ENCODE measurements at places on chromosomes 11 and 22.

- DNase-seq, result no peak
These were observed 52.0 kb downstream of the KIRREL3 start for GRCh38 chr11:126948563-126948962.

DNA sequence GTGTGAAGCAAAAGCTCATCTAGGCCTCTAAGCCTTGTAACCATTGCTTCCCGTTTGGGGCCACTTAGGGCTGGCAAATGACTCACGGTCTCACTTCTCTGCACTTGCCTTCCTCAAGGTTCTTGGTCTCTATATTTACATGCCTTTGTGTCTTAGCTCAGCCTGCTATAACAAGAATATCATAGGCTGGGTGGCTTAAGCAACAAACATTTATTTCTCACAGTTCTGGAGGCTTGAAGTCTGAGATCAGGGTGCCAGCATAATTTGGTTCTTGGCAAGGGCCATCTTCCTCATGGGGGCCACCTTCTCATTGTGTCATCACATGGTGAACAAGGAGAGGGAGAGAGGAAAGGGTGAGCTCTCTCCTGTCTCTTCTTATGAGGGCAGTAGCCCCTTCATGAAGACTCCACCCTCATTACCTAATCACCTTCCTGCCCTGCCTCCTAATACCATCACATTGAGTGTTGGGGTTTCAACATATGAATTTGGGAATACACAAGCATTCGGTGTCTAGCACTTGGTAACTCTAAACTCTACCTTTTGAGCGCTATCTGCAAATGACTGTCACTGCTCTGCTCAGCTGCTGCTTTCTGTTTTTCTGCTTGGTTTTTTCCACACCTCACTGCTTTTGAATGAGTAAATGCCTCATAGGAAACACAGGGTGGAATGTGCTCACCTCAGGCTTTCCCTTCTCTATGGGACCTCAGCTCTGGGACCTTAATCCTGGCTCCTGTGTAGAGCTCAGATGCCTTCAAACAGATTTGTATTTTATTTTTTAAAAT, 16.2 kb upstream of the ME3 start:
- DNase-seq, result no peak

DNA sequence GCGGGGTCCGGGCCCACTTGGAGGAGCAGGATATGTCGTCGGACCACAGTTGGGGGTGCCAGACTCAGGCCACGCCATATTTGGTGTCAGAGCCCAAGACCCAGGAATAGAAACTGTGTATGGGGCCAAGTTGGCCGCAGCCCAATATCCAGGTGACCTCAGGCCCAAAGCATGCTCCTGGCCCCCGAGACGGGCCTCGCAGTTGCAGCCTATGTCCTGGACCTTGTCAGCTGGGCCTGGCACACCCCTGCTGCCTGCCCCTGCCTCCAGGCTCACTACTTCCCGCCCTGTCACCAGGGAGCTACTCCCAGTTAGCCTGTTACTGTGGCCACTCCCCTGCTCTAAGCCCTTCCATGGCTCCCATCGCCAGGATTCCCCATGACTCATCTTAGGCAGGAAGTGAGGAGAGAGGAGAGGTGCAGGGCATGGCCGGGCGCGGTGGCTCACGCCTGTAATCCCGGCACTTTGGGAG, 23.1 kb downstream of the A4GALT start:
- DNase-seq, result peak; percentile 85

- no peak for DNase-seq
These were observed 5.0 kb downstream of the HSPA8 start for GRCh38 chr11:123056835-123057491.

- no peak for DNase-seq
These were observed 88.1 kb upstream of the NARS2 start for GRCh38 chr11:78662811-78663210.

GRCh38 chr22:23527971-23528740, 51.9 kb downstream of the IGLL1 start:
- DNase-seq, result no peak

GRCh38 chr11:35160246-35160824, 21.4 kb downstream of the CD44 start:
- DNase-seq, result no peak

DNA sequence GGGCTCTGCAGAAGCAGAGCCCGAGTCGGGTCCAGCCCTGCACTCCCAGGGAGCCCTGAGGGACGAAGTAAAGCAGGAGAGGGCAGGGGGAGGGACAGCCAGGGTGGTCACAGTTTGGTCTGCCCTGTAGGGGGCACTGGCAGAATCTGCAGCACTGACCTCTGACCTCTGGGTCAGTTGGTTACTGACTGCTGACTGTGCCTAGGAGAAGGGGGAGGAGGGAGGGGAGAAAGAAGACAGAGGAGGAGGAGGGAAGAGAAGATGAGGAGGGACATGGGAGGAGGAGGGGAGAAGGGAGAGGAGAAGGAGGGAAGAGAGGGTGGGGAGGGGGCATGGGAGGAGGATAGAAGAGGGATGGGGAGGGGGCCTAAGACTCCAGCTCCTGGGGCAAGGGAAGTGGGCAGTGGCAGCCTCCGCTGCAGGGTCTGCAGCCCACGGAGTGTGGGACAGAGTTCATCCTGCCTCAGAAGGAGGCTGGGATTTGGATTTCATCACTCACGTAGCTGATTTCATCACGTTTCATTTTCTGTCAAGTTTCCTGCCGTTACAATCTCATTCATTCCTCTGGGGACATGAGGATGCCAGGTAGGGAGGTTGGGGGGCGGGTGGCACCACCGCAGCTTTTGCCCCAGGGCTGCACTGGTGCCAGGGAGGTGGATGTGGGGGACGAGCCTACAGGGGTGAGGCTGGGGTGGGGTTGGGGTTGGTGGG, 55.2 kb downstream of the FLRT1 start:
- no peak for DNase-seq

DNA sequence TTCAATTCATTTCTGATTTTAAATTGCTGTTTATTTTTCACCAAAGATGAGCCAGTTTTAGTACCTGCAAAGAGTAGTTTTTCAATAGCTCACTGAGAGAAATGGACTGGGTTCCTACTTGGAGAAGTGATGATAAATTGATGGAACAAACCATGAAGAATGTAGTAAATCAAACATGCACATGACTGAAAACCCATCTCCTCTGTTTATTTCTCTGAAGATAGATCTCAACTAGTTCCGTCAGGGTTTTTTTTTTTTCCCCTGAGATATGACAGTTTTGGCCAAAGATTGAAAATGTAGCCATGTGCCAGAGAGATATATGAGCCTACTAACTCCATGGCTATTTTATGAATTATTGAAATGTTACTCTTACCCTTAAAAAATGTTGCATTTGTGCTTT, 239.6 kb downstream of the DDX10 start:
- DNase-seq, result no peak

DNA sequence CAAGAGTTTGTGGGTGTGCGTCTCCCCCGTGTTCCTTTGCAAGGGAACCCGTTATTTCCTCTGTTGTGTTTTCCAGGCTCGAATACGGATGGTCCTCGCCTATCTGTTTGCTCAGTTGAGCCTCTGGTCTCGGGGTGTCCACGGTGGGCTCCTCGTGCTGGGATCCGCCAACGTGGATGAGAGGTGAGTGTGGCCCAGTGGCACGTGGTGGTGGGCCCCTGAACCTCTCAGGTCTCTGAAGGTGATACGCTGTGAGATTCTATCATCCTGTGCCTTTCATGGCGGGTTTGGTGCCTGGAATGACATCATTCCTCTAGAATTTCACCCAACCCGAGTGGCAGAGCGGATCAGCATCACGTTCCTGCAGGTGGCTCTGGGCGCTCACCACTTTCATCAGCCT, 32.5 kb downstream of the NADSYN1 start:
- no peak for DNase-seq

- no peak for DNase-seq
These were observed 98.9 kb upstream of the UBASH3B start for GRCh38 chr11:122556605-122557004.

DNA sequence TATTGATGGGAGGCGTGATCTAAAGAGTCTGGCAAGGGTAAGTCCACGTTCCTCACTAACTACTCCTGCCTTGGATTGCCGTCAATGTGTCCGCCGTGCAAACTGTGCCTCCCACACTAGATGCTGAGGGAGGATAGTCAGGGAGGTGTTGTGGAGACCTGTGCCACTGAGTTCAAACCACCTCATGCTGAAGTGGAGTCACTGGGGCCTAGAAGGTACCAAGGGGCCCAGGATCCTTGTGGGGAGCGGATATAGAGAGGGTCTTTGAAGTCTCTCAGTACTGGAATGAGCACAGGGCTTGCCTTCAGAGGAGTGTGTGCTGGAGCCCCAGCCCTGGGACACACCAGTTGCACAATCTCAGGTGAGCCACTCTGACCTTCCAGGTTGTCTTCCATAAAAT, 27.1 kb upstream of the TMPRSS4 start:
- DNase-seq, result no peak

- no peak for DNase-seq
These were observed 1.7 kb upstream of the CHRM1 start for GRCh38 chr11:62922653-62923431.

DNA sequence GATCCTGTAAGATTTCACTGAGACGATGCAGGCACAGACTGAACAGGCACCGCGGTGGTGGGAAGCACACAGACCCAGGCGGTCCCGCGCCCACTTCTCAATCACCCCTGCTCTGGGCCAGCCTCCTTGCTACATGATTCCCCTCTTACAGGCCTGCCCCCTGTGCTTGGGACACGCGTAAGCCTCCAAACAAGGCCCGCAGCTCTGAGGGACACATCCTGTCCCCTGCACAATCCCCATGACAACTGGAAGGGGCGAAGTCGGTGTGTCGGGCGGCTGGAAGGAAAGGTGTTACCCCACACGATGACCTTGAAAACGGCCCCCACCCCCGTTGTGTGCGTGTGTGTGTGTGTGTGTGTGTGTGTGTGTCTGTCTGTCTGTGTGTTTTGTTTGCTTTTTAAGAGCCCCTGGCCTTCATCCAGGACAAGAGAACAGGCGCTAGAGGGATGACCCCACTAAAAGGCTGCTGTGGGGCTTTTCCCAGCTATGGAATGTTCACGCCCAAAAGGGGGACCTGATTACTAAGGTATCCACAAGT, 13.1 kb downstream of the CELSR1 start:
- DNase-seq, result no peak

GRCh38 chr11:19559746-19560145, 152.9 kb upstream of the NAV2 start:
- no peak for DNase-seq

DNA sequence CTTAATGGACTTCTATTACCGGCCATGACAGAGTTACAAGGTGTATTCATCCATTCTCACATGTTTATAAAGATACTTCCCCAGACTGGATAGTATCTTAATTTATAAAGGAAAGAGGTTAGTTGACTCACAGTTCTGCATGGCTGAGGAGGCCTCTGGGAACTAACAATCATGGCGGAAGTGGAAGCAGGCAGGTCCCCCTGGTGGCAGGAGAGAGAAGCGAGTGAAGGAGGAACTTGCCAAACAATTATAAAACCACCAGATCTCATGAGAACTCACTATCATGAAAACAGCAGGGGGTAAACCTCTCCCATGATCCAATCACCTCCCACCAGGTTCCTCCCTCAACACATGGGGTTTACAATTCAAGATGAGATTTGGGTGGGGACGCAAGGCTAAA, 170.0 kb upstream of the PDGFD start:
- no peak for DNase-seq

GRCh38 chr11:116379185-116379828, 393.5 kb downstream of the BUD13 start:
- DNase-seq, result no peak

- DNase-seq, result no peak
These were observed 1217.6 kb downstream of the JRKL start for GRCh38 chr11:97607291-97608000.

DNA sequence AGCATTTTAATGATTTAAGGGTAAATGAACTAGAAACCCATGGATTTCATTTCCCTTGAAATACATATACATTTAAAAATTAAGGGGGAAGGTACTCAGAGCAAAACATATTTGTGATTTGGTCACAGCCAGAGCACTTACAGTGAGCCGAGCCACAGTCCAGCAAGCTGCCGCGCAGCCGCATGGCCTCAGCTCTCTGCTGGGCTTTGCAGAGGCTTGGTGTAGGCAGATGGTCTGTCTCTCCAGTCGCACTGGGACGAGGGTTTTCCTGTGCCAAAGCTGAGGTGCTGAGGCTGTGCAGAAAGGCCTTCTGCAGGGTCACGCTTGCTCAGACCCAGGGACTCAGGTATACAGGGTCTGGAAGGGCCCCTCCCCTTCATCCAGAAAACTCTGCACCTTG, 367.3 kb downstream of the OPCML start:
- no peak for DNase-seq

GRCh38 chr11:119755356-119756071, 26.5 kb upstream of the NECTIN1 start:
- DNase-seq, result no peak

- DNase-seq, result no peak
These were observed 51.5 kb upstream of the PPARA start for GRCh38 chr22:46098525-46099475.

GRCh38 chr22:30210235-30210909, 36.2 kb downstream of the LIF start:
- DNase-seq, result no peak

- no peak for DNase-seq
These were observed 1.0 kb upstream of the PLAAT2 start for GRCh38 chr11:63564056-63564774.

DNA sequence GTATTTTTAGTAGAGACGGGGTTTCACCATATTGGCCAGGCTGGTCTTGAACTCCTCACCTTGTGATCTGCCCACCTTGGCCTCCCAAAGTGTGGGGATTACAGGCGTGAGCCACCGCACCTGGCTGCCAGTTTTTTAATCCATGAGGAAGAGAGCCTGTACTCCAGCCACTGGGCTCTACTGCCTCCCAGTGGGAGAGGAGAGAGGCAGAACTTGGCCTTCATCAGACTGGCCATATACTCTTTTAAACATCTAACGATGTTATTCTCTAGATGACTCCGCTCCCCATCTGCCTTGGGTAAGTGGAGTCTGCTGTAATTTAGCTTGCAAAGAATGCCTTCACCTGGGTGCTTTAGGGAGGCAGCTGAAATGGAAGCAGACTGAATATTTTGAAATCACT, 34.6 kb downstream of the SLC6A5 start:
- no peak for DNase-seq

DNA sequence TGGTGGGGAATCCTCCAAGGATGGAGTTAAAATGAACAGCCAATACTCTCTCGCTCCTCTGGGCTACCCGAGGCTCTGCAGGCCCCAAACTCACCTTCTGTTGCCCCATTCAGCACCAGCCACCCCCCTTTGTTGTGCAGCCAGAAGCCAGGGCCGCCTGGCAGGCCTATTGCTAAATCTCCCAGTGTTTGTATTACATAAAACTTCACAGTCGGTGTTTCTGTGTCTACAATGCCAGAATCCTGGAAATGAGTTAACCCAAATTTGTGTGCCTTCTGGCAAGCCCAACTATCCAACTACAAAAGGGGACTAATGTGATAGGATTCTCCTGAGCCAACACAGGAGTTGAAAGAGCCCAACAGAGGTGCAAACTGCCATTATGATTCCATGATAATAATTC, 9.3 kb downstream of the KCNJ5 start:
- no peak for DNase-seq

GRCh38 chr11:98600786-98601773, 419.7 kb upstream of the CNTN5 start:
- DNase-seq, result no peak
